ENCODE measurements at places on chromosomes 7 and 10.

- no peak for ATAC-seq
Observed at GRCh38 chr10:5663692-5664427, 2.5 kb downstream of the ASB13 start.

GRCh38 chr10:43236176-43236850 lies 30.6 kb downstream of the RASGEF1A start:
- no peak for ATAC-seq

DNA sequence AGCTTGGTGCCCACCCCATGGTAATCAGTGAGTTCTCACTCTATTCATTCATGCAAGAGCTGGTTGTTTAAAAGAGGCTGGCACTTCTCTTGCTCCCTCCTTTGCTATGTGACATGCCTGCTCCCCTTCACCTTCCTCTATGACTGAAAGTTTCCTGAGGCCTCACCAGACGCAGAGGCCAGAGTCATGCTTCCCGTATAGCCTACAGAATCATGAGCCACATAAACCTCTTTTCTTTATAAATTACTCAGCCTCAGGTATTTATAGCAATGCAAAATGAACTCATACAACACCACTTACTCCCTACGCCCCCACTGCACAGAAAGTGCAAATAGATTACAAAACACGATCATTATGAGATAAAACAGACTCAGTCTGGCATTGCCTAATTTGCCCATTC lies 39.0 kb downstream of the SEC61G start:
- ATAC-seq, result no peak

- no peak for ATAC-seq
Observed at GRCh38 chr7:157480371-157481050, 143.7 kb downstream of the DNAJB6 start.

DNA sequence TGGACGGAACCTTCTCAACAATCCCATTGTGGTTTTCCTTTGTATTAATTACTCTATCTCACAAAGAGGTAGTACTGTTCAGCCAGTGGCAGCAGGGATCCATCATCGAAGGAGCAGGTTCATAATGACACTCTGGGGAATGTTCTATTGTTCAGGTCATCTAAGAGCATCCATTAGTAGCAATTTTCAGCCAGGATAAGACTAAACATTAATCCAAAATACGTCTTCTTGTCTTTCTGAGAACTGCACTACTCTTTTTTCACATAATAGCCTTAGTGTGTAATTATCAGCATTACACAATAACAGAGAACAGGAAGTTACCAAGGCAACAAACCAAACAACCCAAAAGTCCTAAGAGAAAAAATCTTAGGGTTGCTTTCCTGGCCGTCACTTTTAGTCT lies 259.5 kb upstream of the VWC2 start:
- no peak for ATAC-seq

DNA sequence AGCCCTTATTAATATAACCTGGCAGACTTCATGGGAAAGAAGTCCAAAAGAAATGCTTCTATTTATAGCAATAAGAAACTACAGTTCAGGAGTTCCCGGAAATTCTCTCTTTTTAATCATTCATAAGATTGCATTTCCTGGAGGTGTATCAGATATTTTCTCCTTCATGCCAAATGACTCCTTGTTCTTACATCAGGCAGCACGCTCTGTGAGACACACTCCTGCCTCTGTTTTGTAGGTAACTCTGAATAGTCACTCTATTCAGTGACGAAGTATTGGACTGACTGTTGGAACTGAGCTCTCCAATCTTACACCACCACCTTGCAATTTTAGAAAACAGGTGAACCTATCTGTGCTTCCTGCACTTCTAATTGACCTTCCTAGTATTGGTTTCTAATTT lies 78.7 kb upstream of the MSRB2 start:
- no peak for ATAC-seq

DNA sequence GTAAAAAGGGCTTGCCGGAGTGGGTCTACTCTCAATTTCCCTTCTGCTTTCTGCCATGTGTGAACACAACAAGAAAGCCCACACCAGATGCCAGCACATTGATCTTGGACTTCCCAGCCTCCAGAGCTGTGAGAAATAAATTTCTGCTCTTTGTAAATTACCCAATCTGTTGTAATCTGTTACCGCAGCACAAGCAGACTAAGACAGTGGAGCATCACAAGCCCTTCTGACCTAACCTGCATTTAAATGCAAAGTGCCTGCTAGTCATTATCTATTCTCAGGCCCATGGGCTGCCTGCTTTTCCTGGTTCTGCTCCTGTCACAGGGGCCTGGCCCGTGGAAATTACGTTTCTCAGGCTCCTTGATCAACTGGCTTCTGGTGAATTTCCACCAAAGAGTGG lies 199.3 kb upstream of the AUTS2 start:
- peak; percentile 20 for ATAC-seq

- ATAC-seq, result no peak
Observed at GRCh38 chr10:95404864-95405263, 114.1 kb upstream of the PDLIM1 start.

GRCh38 chr7:12119620-12120303 lies 91.3 kb upstream of the TMEM106B start:
- no peak for ATAC-seq

DNA sequence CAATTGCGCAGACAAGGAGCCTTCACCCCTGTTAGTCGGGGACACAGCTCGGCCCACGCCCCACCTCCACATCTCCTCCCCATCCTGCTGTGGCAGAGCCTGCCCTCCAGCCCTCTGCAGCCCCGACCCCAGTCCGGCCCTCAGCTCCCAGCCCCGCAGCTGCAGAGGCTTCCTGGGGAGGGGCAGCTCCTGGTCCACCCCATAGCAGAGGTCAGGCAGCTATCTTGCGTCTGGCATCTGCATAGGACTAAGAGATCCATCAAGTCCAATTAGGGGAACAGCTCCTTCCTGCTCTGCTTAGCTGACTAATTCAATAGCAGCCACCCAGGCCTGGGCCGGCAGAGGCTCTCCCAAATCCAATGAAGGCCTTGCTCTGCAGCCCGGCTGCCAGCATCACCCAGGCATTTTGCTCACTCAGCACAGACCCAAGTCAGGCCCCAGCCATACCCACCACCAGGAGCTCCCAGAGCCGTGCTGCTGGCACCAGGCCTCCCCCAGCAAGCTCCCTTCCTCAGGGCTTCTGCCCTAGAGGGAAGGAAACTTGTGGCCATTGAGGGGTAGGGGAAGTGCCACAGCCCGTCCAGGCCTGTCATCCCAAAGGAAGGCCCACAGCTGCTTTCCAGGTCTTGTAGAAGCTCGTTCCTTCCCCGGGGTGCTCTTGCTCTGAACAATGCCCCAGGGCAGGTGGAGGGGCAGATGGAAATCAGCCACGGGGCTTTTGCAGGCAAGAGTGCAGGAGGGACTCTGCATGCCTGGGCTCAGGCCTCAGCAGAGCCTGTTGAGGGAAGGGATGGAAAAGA lies 106.2 kb upstream of the RET start:
- peak; percentile 27 for ATAC-seq

- ATAC-seq, result no peak
Observed at GRCh38 chr10:11411926-11412545, 199.4 kb downstream of the USP6NL start.

Data from stimulated activated memory B cell treated with anti-CD40 and anti-IgM and Interleukin-4, amounts not matched to agents 10 μg/mL and 1 μg/mL and 100 μg/mL, for 72 hours (primary cell).